ENCODE measurements at places on chromosomes 11 and 22.
A peak's percentile ranks its signal among the peaks of the same experiment; 100 is the strongest.

GRCh38 chr11:117328375-117329010 lies 839 bp downstream of the CEP164 start:
- peak; percentile 11 for DNase-seq

GRCh38 chr11:11501546-11502262 lies 120.1 kb downstream of the GALNT18 start:
- no peak for DNase-seq

DNA sequence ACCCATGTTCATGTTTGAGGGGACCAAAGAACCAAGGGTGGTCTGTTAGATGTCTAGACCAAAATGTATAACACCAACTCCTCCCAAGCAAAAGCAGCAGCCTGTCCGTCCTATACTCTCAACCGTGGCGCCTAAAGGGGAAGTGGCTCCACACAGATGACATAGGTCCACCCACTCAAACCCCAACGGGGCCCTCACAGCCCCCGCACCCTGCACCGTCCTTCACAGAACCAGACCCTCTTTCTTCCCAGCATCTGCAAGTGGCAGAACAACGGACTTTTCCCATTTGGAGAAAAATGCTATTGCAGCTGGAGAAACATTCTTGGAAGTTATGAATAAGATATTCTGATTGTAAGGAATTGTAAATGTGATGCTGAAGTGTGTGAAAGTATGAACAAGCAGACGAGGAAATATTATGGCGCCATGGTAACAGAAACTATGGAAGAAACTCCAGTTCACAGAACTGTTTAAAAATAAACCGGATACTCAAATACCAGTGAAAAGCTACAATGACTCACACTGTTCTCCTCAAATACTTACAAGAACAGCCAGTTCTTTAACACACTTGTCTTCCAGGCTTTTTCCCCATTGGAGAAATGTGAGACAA lies 76.5 kb upstream of the ARFGAP3 start:
- DNase-seq = peak; percentile 92

GRCh38 chr11:134663506-134664313 lies 251.7 kb upstream of the B3GAT1 start:
- no peak for DNase-seq

DNA sequence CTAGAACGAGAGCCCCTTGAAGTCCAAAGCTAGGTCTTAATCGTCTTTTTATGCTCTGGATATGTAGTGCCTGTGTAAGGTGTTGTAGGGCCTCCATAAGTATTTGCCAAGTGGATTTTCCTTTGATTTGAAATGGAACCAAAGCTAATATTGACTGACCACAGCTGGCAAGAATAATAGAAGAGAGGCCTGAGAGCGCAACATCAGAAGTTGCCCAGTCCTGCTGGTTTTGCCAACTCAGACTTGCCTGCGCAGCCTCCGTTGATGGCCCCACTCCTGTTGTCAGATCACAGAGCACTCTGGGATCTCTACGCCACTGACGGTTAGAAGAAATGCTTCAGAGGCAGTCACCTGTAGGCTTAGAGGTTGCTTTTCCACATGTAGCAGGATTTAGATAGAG lies 251.2 kb downstream of the TENM4 start:
- DNase-seq = no peak
